ENCODE measurements at places on chromosomes 2 and 18.

DNA sequence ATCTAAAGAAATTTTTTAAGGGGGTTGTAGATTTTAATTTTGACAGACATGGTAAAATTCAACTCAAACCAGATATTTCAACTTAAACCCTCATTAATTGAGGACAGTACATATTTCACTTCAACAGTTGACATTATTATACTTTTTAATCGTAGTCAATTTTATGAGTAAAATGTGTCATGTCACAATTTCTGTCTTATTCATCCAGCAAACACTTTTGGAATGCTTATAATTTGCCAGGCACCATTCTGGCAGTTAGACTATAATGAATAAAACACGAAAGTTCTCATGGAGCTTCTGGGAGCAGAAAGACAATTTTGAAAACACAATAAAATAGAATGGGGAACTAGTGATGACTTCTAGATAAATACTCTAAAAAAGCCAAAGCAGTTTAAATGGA, 1094.8 kb downstream of the SUCLG1 start:
- DNase-seq, result no peak

DNA sequence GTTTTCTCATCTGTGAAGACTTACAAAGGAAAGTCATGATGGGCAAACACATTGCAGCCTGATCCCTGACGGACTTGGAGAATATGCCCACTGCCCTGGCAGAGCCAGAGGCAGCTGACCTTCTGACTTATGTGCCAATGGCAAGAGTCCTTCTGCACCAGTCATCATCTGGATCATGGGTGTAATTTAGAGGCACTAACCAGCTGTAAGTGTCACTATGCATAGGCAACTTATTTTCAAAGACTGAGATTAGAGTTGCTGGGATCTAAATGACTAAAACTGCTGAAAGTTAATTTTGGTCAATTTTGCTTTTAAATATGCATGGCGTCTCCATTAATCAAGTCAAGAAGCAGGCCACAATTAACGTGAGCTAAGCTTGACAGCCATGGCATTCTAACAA, 261.2 kb downstream of the BCL11A start:
- DNase-seq, result no peak

DNA sequence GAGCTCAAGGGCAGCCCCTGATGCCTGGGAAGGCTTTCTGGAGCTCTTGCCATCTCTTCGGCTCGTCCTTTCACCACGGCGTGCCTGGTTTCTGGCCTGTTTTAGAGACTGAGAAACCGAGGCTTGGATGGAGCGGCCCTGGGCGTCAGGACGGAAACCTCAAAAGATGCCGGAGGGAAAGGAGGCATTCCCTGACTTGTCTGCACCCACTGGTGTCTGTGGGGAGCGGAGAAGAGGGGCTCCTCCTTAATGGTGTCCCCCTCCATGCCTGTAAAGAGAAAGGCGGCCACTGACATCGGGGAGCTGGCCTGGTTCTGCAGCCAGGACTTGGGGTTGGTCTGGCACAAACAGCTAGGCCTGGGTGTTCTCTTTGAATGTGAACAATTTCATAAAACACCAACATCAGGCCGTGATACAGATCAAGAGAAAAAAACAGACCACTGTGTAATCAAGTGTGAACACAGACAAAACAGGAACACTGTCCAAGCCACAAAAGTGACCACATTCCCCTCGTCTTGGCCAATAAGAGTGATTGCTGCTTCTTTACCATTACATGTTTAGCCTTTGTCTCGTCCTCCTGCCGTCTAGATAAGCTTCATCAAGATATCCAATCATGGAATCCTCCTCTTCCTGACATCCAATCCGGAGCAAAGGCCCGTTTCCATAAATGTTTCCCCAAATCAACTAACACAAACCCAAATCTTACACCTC, 633 bp upstream of the ILKAP start:
- no peak for DNase-seq

- DNase-seq, result peak; percentile 30
Observed at GRCh38 chr18:60684843-60685513, 312.4 kb upstream of the MC4R start.

DNA sequence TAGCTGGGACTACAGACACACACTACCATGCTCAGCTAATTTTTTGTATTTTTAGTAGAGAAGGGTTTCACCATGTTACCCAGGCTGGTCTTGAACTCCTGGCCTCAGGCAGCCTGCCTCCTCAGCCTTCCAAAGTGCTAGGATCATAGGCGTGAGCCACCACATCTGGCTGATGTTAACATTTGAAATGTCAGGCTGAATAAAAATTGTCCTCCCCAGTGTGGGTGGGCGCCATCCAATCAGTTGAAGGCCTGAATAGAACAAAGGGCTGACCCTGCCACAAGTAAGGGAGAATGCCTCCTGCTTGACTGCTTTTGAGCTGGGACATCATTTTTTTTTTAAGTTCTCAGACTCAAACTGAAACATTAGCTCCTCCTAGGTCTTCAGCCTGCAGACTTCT, 21.0 kb upstream of the RHOB start:
- DNase-seq, result no peak

- DNase-seq, result no peak
Observed at GRCh38 chr2:25651782-25652455, 21.5 kb downstream of the DTNB start.

All from suppressor macrophage (primary cell).